NCI-H1092 treated with DMSO at 0.1 percent for 48 hours (cell line): ENCODE measurements at places on chromosomes 6 and 20.

GRCh38 chr6:34159844-34160243 is 14.0 kb upstream of the GRM4 start:
- no peak for DNase-seq

DNA sequence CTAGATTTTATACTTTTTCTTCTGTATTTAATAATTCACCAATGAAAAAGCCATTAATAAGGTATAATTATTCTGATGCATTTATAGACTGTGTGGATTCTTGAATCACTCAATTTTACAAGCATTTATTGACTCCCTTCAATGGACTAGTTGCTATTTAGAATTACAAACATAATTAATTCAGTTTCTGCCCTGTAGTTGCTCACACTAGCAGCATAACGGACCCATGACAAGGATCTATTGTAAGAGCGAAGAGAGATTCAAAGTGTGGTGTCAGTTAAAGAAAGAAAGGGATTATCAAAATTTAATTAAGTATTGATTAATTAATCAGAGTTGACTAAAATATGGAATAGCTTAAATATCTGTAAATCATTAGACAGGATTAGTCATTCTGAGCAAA is 602.6 kb upstream of the PTCHD4 start:
- no peak for DNase-seq

DNA sequence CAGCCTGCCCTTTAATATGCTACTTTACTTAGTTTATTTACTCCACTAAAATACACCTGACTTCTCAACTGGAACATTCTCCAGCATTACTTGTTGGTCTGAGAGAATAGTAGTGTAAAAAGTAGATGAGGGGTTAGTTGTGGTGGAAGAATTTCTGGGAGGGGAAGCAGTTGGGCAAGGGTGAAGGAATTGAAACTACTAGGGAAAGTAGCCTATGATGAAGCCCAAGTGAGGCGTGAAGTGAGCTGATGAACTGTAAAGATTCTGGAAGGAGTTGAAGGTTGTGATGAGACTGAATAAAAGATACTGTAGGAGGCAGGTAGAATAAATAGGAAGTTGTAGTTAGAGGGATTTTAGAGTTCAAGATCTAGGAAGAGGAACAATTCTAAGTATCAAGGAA is 72.5 kb downstream of the ITCH start:
- no peak for DNase-seq

GRCh38 chr6:134621858-134622257 is 303.9 kb upstream of the SGK1 start:
- no peak for DNase-seq

DNA sequence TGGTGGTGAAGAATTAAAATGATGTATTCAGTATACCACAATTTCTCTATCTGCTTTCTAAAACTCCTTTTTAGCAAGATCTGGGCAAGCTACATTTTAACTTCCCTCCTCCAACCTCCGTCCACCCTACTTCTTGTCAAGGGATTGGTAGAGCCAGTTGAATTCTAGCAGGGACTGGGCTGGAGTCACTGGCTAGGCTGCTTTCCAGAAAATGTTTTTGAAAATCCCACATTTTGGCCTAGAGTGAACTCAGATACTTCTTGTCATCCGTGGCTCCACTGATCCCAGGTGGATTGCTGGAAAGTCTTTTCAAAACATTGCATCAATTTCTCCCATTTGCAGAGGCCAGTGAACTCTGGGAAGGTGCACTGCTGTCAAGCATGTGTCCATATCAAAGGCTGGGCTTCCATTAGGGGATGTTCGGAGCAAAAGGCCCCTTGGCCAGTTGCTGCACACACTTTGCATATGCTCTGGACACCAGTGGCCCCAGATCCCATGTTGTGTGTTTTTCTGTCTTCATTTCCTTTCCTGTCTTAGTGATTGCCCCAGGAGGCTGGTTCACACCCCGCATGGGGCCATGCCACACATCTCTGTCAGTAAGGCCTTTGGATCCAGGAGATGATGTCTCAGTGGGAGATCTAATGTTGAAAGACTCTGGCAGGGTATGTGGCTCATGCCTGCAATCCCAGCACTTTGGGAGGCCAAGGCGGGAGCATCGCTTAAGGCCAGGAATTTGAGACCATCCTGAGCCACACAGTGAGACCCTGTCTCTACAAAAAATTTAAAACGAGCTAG is 11.3 kb upstream of the KCNK16 start:
- DNase-seq = no peak

DNA sequence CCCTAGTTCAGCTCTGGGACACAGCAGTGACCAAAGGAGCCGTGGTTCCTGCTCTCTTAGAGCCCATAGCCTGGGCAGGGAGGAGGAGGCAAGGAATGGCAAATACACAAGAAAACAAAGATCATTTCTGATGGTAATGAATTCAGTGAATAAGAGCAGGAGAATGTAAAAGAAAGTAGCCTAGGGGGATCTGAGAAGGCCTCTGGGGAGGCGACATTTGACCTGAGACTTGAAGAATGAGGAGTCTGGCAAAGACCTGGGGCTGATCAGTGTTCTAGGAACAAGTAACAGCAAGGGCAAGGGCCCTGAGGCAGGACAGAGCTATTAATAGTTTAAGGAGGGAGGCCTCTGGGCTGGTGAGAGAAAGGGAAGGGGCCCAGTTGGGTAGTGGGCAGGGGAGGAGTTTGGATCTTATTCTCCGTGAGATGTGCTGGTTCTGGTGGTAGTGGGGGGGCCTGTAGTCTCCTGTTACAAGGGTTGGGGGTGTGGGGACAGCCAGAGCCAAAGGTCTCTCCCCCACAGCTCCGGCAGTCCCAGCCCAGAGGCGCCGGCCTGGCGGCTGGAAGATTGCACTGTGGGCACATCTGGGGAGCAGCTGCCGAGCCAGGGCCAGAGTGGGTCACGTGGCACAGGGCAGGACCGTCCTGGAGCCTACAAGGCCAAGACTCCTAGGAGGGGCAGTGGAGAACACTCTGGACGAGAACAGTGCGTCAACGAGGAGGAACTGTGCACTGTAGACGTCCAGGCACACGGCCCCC is 9.3 kb upstream of the ID1 start:
- no peak for DNase-seq

DNA sequence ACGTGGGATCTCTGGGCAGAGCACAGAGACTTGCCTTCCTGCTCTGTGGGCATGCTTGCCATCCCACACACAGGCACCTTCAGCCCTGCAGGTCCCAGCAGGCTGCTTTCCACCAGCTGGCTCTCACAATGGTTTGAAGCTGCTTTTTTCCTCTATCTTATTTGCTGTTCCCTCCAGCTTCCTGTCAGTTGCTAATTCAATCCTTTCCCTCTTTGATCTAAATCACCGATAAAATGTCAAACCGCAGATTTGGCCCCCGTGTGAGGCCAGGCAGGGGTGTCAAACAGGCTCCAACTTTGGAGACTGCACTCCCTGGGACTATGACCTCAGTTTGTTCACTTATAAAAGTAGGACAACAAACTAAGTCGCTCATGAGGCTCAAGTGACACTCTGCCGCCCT is 40.6 kb upstream of the PCMTD2 start:
- no peak for DNase-seq

DNA sequence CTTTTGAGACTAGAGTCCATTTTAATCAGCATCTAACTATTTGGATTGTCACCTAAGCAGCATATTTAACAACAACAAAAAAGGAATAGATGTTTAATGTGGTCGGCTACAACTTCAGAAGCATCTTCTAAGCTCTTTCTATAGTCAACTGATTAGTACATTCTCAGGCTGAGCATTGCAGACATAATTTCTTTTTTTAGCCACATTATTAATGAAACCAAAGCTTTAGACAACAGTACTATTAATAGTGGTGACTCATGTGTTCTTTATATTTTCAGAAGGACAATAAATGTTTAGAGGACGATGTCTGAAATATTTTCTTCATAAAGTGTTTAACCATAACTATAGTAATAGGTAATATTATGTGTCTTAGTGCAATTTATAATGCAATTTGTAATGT is 52.4 kb downstream of the TPD52L1 start:
- no peak for DNase-seq

DNA sequence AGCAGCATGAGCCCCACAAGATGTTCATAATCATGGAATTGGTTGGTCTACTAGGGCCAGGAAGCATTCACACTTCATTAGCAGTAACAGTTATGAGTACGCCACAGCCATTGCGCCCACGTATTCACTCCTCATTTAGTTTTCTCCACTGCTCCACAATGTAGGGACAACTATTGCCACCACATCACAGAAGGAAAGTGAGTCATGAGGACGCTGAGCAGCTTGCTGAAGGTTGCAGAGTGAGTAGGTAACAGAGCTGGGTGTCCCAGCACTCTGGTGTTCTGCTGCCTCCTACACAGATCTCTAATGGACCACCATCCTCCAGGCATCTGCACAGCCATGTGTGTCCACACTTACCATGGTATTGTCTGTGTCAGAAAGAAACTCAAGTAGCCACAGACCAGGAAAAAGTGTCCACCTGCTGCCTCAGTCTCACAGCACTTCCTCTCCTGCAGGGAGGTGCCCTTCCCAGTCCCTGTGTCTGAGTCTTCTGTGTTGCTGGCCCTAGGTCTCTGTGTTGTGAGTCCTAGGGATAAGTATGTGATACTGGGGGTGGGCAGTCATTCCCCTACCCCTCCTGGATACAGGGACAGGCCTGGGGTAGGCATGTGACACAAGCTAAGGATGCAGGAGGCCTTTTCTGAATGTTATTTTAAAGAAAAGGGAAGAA is 103.9 kb downstream of the TTLL2 start:
- no peak for DNase-seq

- no peak for DNase-seq
Measured at GRCh38 chr6:99768166-99768565, 161.5 kb downstream of the PRDM13 start.

DNA sequence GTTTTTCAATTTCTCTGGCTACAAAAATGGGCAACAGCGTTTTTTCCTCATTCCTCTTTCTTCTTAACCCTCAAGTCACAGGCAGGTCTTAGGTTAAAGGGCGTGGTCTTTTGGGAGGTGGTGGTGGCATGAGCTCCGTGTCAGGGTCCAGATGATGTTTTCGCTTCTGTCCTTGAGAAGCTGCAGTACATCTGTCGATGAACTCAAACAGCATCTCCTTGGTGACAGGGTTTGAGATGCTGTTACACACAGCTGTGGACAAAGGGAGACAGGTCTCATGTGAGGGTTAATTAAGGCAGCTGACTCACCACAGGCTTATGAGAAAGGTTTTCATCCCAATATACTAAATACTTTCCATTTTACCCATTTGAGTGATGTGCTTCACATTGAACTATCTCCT is 350.8 kb downstream of the RNGTT start:
- DNase-seq = no peak

- DNase-seq = no peak
Measured at GRCh38 chr6:137452333-137452894, 41.8 kb downstream of the OLIG3 start.

DNA sequence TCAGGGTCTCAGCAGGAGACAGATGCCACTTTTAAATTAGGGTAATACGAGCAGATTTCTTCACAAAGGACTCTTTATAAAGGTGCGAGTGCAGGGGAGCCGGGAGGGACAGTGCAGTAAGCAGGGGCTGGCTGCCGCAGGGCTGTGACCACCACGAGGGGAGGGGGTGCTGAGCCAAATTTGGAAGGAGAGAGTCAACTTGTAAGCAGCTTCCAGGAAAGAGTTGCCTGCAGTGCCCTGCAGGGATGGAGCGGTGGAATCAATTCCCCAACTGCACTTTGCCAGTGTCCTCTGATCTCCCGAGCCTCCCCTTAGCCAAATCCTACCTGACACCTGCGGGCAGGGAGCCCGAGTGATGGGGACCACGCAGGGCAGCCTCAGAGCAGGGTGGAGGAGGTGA is 13.9 kb upstream of the CCDC167 start:
- DNase-seq = no peak

DNA sequence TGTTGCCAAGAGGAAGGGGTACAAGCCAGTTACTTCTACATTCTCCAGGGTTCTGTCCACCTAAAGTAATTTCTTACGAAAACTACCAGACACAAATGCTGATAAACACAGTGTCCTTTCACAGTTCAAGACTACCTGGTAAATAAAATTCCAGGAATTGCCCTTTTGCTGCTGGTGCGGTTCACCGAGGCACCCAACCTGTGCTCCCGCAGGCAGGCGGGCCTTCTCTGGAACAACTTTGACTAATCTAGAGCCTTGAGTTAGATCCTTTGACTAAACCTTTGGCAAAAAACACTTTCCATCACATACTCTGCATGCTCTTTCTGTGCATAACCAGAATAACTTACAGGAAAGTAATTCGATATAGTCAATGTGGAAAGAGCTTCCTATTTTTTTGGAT is 107.0 kb downstream of the HUS1B start:
- no peak for DNase-seq

DNA sequence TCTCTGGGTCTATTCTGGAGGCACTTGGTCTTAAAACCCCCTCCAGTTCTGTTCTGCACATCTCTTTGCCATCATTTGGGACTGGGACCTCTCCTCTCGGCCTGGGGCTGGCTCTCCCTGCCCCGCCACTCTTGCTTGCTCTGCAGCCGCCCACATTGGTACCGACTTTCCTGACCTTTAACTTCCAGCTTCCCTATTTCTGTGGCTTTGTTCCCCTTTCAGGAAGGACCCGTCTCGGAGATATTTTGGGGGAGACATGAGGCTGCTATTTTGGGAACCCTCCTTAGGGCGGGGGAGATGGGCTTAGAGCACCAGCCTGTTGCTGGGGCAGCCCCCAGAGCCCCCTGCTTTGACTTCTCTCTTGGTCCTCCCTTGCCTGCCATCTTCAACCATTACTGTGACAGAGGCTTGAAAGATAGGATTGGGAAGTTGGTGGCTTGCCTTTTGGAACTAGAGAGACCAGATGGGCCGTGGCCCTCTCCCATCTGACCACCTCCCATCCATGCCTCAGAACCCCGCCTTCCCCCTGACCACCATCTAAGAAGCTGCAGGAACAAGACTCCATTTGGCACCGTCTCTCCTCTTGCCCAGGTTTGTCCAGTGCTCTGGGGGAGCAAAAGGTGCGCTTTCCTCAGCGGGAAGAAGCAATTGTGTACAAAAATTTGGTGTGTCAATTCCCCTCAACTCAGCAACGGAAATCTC is 914 bp downstream of the TREM2 start:
- DNase-seq = no peak

- peak; percentile 78 for DNase-seq
Measured at GRCh38 chr6:17484201-17484849, 90.9 kb downstream of the CAP2 start.

GRCh38 chr6:170429450-170429849 is 122.9 kb downstream of the FAM120B start:
- no peak for DNase-seq

- DNase-seq = no peak
Measured at GRCh38 chr6:25899580-25900408, 25.8 kb upstream of the SLC17A3 start.

- DNase-seq = no peak
Measured at GRCh38 chr6:123027408-123027807, 31.4 kb downstream of the CLVS2 start.
